Esophagus mucosa (tissue), 1 donor: ENCODE measurements at places on chromosomes 1 and 21. TPM values are rescaled to one million over a fixed set of nuclear protein-coding genes. Genes with fewer than 3 reads are reported as not detected.

The SORT1 gene
- 60.6 TPM for total RNA-seq

The RIMKLA gene
- total RNA-seq, result 0.08 TPM

DNA sequence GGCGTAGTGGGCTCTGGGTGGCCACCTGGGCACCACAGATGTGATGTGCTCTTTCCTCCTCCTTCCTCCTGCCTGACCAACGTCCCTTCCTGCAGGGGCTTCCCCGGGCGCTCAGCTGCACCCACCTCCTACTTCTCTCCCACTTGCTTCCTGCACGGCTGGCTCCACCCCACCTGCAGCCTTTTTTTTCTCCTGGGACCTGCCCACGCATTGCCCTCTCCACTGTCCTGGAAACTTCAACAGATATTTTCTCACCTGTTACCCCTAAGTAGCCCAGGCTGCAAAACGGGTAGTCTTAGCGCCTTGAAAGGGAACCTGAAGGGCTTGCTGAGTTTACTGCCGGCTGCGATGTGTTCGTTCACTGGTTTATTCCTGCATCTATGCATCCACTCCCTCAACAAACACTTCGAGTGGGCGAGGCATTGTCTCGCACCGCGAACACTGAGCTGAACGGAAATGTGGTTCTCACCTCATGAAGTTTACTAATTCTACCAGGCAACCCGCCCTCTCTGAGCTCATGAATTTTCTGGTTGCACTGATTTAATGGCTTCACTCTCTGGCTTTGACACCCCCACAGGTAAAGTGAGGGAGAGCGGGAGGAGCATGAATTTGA is 23.6 kb downstream of the ZBTB18 start:
- no peak for ATAC-seq

The IL20 gene
- total RNA-seq, result not detected

The XCL1 gene
- not detected for total RNA-seq

DNA sequence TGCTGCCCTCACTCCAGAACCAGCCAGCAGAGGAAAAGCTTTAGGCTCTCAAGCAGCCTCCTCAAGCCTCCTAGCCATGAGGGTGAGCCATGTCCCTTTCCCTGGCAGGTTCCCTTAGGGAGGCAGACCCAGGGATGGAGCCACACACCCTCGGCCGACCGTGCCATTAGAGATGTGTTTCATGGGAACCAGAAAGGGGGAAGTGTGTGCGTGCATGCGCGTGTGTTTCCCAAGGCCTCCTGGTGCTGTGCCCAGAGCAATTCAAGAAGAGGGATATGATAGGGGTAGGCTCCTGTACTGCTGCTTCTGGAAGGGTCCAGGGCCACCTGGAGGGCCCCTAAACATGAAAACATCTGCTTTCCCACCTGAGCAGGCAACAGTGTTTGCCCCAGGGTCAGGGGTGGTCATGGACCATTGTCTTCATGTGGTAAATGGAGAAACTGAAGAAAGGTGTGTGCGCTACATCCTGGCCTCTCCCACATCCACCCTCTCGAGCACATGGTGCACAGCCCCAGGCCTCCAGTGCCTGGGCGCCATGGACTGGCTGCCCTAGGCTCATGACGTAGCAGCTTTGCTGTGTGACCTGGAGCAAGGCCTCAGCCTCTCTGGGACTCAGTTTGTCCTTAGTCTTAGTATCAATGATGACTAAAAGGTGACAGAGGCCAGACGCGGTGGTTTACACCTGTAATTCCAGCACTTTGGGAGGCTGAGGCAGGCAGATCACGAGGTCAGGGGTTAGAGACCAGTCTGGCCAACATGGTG is 48.1 kb downstream of the SYF2 start:
- no peak for ATAC-seq

- no peak for ATAC-seq
These were observed 110.8 kb upstream of the ZBTB40 start for GRCh38 chr1:22340873-22341272.

DNA sequence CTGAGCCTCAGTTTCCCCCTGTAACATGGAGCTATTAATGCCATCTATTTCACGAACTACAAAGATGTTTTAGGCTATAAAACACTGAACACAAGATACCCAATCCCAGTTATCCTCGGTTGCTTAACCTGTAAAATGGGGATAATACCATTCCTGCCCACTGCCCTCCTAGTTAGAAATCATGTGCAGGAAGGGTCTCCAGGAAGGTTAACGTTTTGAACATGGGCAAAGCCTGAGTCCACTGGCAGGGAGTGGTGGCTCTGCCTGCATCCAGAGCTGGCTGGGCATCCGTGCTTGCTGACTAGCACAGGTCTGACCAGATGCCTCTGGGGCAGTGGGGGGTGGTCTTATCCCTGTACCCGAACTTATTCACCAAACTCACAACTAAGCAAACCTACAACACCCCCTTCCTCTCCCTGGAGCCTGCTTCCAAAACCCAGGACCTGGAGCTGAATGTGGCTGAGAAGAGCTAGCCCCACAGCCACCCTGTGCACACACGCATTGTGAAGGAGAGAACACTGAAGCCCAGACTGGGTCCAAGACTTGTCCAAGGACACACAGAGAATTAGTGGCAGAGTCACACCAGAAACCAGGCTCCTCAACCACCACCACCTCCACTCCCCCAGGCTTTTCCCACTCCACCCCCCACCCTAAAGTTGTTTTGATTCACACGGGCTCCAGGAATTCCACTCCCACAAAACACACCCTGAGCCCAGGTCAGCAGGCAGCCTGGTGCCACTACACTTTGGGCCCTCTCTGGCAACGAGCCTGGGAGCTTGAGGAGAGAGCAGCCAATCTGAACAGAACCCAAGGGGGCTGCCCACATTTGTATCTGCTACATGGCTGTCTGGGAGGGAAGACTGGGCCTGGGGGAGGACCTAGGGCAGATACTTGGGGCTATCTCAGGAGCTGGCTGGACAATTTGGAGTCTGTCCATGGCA is 1.6 kb downstream of the E2F2 start:
- no peak for ATAC-seq

GRCh38 chr21:46093668-46094400 is 4.1 kb upstream of the COL6A2 start:
- ATAC-seq, result no peak

DNA sequence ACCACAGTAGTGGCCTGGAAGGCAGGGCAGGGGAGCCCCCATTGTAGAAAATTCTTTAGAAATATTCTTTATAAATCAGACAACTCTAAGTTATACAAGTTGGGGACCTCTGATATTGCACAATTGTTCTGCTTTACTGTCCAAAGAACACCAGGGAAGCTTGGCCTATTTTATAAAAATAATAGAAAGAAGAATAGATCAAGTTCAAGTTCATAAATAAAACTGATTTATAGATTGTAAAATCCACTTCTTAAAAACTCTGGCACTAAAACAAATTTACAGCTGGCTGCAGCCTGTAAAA is 55.0 kb upstream of the GALNT2 start:
- ATAC-seq, result no peak

DNA sequence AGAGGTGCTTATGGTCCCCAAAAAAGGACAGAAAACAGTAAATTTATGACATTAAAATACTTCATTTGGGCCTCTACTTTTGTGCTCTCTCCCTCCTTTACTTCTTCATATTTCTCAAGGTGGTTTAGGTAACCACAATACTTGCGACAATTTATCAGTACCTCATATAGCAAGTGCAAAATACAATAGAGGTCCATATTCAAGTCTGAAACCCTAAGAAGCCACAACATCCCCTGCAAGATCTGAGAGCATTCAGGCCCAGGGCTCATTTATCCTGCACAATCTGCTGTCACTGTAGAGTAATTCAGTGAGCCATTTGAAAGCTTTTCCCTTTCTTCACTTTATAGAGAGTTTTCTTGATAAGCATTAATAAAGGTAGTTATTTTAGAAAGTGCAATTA is 24.2 kb upstream of the ATP6V1G3 start:
- no peak for ATAC-seq

GRCh38 chr1:247007511-247008405 is at the start of gene ZNF695:
Gene ZNF695, minus strand, starts transcription at chr1:247008057. Its CDS starts 149 bp downstream, at chr1:247007908.
- ATAC-seq, result peak; percentile 100

DNA sequence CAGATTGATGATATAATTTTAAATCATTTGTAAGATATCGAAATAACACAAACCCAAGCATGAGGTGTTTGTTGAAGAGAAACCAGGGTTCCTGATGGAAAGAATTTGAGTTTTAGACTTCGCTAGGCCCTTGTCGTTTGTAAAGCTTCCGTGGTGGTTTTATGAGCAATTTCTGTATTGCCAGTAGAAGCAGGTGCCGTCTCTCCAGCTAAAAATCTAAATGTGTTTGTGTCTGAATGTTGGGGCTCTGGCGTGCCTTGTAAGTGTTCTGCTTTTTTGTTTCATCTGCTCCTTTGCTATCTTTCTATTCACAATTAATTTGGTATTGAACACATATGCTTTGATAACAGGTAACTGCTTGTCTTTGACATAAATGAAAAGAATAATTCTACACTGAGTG is 27.5 kb downstream of the CHRM3 start:
- ATAC-seq, result no peak

The BRINP3 gene
- total RNA-seq, result not detected

GRCh38 chr21:38950435-38951094 is 144.8 kb downstream of the ETS2 start:
- ATAC-seq, result no peak

DNA sequence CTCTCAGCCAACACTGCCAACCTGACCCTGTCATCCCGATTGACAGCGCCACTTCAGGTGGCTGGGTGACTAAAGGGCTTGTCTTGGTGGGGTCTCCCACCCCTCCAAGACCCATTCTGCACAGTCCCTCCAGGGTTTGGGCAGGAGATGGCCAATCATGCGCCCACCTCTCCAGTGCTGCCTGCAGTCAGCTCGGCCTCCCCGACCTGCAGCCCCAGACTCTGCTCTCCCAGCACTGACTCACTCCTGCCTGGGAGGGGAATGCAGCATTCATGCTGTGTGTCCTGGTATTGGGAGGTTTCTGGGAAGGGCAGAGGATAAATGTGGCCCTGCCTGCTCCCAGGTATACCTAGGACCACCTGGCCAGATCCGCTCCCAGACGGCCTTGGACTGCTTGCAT is 9.7 kb downstream of the TMEM81 start:
- peak; percentile 26 for ATAC-seq

- ATAC-seq, result peak; percentile 82
These were observed at the start of gene NIBAN1 for GRCh38 chr1:184974056-184974836. Gene NIBAN1, minus strand, starts transcription at chr1:184974508. Its CDS starts 152 bp downstream, at chr1:184974356.

DNA sequence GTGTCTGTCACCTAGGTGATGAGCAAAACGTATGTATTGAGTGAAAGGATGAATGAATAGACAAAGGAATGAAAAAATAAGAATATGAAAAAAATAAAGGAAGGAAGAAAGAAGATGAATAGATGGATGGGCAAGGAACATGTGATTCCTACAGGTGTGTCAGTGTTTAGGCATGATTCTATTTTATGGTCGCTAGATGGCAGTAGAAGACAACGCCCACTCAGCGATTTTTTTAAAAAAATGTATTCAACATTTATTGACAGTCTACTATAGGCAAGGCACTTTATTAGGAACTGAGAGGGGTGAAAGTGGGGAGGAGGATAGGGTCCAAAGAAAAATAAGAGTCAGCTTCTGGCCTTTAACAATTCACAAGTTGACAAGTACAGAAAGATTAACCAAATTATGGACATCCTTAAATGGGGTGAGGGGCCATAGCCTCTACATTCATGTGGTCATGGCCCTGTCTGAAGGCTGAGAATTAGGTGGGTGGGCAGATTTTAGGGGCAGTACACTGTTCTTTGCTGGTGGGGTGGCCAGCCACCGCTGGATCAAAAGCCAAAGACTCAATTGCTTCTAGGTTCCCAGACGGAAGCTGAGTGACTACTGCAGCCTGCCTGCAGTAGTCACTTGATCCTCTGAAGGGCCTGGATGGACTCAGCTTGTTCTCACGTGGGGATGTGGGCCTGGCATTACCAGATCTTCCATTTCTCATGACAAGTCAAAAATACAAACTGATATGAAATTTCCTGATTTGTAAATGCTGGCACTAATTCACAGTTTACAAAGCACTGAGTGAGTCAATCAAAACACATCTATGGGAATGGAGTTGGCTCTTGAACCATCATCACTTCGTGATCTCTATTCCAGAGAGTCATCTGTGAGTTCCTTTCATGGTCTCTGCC is 83.9 kb downstream of the FASLG start:
- peak; percentile 37 for ATAC-seq

DNA sequence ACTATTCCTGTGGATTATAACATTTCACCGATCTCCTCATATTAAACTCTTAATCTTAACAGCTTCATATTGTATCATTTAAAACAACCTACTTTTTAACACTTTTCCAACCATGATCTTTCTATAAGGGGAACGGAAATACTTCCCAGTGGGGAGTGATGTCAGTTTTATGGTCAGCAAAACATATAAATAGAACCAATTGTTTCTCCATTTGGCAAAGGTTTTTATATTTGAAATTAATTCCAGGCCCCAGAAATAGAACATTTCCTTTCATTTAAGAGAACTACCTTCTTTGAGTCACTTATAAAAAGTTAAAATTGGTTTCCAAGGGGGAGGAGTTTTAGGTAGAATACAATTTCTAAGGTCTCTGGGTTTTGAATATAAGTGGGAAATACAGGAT is 189.6 kb downstream of the TGFBR3 start:
- ATAC-seq, result no peak

The S100A14 gene
- 1,938 TPM for total RNA-seq

- ATAC-seq, result no peak
These were observed 31.7 kb downstream of the ZP4 start for GRCh38 chr1:237858992-237859391.

The ABCB10 gene
- 11.3 TPM for total RNA-seq

The KIAA1614 gene
- total RNA-seq, result 0.36 TPM

DNA sequence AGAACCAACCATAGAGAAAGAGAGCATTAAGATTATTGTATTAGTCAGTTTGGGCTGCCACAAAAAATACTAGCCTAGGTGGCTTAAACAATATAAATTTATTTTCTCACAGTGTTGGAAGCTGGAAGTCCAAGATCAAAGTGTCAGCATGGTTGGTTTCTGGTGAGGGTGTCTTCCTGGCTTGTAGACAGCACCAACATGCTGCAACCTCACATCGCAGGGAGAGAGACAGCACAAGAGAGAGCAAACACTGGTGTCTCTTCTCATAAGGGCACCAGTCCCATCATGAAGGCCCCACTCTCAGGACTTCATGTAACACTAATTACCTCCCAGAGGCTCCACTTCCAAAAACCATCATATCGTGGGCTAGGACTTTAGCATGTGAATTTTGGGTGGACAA is 30.6 kb upstream of the HAO2 start:
- no peak for ATAC-seq

GRCh38 chr1:58011978-58012377 is 534.5 kb downstream of the OMA1 start:
- no peak for ATAC-seq

GRCh38 chr1:19798486-19799229 is 1.1 kb downstream of the TMCO4 start:
- no peak for ATAC-seq

- ATAC-seq, result no peak
These were observed 350.9 kb downstream of the LTN1 start for GRCh38 chr21:28641731-28642130.

- ATAC-seq, result no peak
These were observed 227.7 kb upstream of the SAMSN1 start for GRCh38 chr21:14773777-14774345.

- ATAC-seq, result peak; percentile 52
These were observed 536.4 kb downstream of the DPYD start for GRCh38 chr1:97384294-97384968.

GRCh38 chr21:42490720-42491119 is 5.3 kb downstream of the RSPH1 start:
- ATAC-seq, result no peak

The SLC22A15 gene
- 6.6 TPM for total RNA-seq

The RGS13 gene
- not detected for total RNA-seq

GRCh38 chr1:145785547-145785946 is 38.3 kb downstream of the RNF115 start:
- peak; percentile 72 for ATAC-seq

- ATAC-seq, result no peak
These were observed 91.8 kb downstream of the UCHL5 start for GRCh38 chr1:192967211-192967877.

- ATAC-seq, result peak; percentile 60
These were observed 92.1 kb upstream of the SLC44A3 start for GRCh38 chr1:94727846-94728715.
